Hematopoietic multipotent progenitor cell treated with erythropoietin and hydrocortisone succinate and interleukin-3 and kit ligand, for 4 days (in vitro differentiated cells): ENCODE measurements at places on chromosomes 7 and 10.

GRCh38 chr10:28737096-28737495 is 59.8 kb downstream of the BAMBI start:
- DNase-seq: no peak

DNA sequence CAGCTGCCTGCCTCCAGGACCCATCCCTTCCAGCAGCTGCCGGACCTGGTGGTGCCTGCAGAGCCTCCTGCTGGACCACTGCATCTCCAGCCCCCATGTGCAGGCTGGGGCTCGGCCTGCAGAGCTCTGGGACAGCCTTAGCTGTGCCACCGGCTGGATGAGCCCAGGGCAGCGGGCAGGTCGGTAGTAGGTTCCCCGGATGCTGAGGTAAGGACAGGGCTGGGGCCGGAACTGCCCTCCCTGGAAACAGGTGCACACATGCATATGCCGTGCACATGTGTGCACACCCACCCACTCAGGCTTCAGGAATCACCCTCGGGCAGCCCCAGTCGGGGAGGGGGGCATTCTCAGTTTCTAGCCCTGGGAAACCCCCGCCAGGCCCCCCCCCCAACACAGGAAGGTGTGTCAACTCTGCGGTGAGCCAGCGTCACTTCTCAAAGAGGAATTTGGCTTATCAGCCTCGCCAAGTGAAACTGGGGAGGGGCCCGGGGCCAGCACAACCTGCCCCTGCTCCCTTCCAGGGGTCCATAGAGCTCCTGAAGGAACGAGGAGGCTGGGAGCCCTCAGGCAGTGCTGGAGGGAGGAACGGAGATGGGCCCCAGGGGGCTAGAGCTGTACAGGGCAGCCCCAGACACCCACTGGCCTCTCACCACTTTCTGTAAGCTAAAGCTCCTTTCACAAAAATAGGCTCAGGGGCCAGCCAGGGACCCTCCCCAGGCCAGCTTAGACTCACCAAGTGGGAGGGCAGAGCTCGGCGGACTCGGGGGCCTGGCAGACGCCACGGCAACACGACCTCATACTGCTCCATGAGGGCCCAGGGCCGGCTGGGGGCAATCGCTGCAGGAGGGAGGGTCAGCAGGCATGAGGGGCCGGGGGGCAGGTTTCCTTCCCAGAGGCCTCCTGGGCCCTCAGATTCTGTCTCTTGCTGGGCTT is 1.7 kb downstream of the ADAM8 start:
- DNase-seq: peak; percentile 88

GRCh38 chr10:7243873-7244272 is 167.0 kb downstream of the SFMBT2 start:
- peak; percentile 32 for DNase-seq

DNA sequence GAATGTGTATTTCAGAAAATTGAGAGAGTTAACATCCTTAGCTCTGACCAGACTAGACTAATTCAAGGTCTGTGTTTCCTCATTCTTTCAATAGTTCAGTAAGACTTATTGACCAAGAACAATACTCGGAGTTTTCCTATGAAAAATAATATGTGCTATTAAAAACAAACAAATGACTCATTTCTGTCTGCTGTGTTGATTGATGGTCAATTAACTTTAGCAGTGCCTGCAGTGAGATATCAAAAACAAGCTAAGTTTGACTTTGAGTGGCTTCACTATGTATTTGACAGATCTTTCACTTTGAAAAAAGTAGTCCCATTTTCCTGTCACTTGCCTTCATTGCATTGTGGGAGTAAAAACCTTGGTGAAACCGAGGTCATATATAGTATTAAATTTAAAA is 91.0 kb downstream of the GNAT3 start:
- no peak for DNase-seq

- DNase-seq: no peak
Measured at GRCh38 chr7:1907751-1908365, 237.8 kb downstream of the ELFN1 start.

GRCh38 chr7:92934096-92934495 is 97.7 kb upstream of the CDK6 start:
- DNase-seq: no peak

DNA sequence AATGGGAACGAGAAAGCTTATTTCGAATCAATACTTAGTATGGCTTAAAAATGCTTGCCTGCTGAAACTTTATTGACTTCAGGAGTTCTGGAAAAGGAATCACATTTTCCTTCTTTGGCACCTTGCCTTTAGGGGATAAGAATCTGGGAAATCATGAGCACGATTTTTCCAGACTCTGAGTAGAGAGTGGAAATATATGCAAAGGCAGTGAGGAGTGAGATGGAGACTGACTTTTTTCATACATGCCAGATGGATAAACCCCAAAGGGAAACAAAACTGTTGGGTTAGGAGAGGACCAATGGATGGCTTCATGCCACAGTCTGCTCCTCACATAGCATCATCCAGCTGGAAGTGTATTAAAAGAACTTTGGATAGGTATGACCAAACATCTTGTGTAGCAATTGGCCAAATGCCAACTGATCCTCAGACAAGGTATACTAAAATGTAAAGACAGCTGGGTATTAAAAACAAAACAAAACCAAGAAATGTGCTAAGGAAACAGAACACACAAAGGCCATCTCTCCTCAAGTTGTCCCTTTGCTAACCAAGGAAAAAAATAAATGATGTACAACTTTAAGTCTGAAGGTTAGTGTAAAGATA is 1.7 kb downstream of the COL28A1 start:
- no peak for DNase-seq

GRCh38 chr7:28544453-28545117 is 132.3 kb downstream of the CREB5 start:
- DNase-seq: no peak

DNA sequence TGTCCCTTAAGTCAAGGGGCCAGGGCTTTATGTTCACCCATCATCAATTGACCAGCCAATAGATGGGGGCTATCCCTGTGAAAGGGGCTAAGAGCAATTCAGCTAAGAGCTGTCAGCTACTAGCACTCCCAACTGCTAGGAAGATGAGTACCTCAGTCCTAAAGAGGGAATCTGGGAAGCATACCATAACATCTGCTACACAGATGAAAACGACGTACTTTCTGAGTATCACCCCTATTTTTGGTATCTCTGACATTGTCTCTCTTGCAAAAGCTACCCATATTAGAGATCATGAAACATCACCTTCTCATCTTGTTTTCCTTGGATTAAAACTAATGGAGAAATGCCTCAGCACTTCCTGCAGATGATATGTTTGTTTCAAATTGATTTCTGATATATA is 7.5 kb upstream of the SMNDC1 start:
- DNase-seq: no peak

DNA sequence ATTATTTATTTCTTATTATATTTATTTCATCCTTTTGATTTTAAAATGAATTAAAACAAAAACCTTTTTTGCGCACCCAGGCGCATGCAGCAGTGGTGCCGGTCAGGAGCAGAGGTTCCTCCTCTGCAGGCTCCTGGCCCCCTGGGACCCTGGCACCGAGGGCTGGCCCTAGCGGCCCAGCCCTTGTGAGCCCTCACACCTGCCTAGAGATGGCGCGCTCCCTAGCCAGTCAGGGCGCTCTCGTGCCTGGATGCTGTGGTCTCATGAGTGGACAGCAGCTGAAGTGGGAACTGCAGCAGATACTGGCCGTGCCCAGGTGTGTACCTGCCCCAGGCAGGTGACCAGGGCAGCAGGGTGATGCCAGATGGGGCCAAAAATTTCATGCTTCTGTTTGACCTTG is 13.8 kb downstream of the RET start:
- DNase-seq: no peak

DNA sequence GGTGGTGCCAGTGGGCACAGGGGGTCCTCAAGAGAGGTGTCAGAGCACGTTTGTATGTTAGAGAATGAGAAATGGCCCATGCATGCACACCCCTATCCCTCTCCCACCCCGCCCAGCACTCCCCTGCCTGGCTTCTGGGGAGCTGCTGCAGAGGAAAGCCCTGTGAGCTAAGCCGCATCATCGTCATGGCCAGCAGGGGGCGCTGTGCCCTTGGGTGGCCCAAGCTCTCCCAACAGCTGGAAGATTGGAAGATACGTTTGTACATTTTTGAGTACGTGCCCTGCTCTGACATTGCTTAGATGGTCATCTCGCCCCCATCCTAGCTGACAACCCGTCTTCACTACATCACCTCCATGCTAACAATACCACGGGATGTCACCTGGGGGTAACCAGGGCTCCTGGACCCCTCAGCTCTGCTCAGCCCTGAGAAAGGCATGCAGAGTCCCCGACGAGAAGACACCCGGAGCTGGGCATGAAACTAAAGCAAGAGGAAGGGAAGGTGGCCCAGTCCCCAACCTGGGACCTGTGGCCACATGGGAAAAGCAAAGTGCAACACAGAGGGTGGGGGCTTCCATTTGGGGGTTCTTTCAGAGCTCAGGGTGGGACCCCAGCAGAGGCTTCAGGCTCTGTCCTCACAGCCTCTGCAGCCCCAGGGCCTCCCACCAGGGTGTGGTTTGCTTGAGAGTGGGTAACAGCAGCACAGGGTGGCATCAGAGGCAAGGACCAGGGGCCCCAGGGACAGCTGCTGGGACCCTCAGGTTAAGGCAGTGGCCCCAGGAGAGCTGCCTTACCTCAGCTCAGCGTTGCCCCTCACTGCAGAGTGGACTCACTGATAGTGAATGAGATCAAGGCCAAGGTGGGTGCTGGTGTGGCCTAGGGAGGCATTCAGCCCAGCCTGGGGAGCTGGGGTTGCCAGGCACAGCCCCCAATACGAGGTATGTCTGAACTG is 136.6 kb downstream of the PTPN20 start:
- DNase-seq: peak; percentile 84

- no peak for DNase-seq
Measured at GRCh38 chr10:44935201-44935965, 24.2 kb upstream of the RASSF4 start.

DNA sequence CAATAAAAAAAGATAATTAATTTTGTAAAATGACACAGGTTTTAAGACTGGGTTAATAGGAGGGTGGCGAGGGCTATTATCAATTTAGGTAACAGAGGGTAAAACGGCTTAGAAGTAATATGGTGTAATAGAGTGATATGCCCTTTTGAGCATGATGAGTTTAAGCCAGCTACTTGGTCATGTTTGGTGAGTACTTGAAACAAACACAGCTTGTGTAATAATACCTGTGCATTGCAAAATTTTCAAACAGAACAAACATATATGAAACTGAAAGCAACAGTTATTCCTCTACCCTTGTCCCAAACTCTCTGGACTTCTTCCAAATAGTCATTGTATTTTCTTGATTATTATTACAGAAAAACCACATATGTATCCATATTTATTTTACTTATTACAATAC is 241.7 kb downstream of the MAGI2 start:
- no peak for DNase-seq

GRCh38 chr7:24733414-24734060 is 23.7 kb downstream of the GSDME start:
- no peak for DNase-seq

DNA sequence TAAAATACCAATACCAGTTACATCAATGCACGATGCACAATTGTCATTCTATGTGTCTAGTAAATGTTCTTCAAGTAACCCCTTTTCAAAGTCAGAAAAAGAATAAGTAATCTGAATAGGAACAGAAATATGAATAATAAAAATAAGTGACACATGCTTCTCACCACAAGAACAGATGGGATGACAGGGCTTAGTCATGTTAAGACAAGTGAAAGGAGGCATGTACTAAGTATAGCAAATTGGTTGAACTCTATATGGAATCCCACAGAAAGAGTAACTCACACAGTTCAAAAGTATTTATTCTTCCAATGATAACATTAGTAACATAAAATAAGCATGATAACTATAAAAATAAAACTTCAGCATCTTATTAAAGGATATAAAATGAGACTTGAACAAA is 100.9 kb upstream of the TAS2R16 start:
- no peak for DNase-seq

DNA sequence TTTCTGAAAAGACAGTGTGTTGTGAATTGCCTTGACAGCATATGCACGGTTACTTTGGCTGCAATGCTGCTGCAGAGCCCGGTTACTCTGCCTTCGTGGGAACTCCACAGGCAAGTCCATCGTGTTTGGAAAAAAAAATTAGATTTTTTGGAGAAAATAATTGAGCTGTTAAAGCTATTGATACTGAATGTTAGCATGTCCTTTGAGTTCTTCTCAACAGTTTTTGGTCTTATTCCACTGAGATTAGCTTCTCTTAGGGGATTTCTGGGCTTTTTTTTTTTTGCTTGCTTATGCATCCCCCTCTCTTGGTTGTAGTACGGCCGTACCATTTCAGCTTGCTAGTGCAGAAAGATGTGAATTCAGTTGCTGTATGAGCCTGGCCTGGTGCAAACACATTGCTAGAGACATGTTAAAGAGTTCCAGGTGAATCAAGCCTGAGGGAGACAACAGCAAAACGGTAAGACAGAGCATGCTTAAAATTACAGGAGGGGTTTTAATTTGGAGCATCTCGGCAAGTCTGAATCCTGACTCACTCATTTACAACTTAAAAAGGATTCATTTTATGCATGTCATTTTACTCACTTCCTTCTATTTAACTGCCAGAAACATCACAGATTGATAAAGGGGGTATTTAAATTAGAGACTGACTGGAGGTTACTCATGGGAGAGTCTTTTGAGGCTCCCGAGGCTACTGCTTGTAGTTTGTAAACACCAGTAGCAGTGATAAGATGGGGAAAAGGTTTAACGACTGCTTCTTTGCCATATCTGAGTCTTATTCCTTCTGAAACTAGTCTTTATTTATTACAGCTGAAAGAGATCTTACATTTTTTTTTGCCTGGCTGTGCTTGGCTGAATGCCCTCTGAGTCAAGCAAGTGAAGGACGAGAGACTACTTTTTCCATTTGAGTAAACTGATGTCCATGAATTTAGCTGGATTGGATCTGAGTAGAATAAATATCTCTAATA is 113.7 kb downstream of the CDK14 start:
- no peak for DNase-seq

GRCh38 chr10:26821699-26822570 is 38.8 kb downstream of the ABI1 start:
- no peak for DNase-seq

- peak; percentile 13 for DNase-seq
Measured at GRCh38 chr7:149529136-149529718, 31.6 kb upstream of the ZNF746 start.

DNA sequence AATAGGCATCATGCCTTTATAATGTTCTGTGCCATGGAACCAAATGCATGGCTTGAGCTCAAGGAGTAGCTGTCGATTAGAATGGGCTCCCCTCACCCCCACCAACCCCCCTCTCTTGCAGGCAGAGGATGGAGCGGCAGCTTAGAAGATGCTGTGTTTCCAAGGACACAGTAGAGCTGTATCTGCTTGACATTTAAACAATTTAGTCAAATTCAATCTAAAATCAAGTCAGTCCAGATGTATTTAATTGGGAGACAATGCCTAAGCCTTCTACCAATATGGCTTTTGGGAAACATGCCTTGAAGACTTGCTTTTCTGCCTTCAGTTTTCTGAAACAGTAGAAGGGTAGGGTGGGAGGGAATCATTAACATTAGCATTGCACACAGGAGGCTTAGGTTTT is 497.1 kb upstream of the NRP1 start:
- no peak for DNase-seq

GRCh38 chr10:100986623-100986951 is 710 bp downstream of the MRPL43 start:
- no peak for DNase-seq

DNA sequence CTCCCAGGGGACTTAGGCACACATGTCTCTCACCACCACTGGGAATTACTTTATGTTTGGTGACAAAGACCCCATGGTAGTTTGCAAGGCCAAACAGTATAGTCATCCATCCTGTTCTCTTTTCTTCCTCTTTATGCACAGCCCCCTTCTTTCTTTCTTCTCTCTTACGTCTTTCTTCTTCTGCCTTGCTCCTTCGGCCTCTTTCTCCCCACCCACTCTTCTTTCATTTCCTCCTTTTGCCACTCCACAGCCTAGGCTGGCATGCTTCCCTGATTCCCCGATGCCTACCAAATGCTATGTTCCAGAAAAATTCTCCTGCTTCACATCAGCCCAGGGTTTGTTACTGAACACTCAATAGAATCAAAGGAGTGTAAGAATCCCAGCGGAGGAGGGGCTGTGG is 62.4 kb upstream of the MKLN1 start:
- DNase-seq: no peak
